Sciatic nerve (tissue), 2 donors: ENCODE measurements at places on chromosomes 6 and 20.

GRCh38 chr6:139198529-139199288, 63.8 kb downstream of the HECA start:
- DNase-seq: no peak

- no peak for DNase-seq
Measured at GRCh38 chr20:35893942-35894341, 60.4 kb downstream of the SCAND1 start.

- no peak for DNase-seq
Measured at GRCh38 chr20:6765469-6766058, 1.9 kb upstream of the BMP2 start.

- DNase-seq: no peak
Measured at GRCh38 chr20:19780261-19780660, 22.2 kb downstream of the RIN2 start.

DNA sequence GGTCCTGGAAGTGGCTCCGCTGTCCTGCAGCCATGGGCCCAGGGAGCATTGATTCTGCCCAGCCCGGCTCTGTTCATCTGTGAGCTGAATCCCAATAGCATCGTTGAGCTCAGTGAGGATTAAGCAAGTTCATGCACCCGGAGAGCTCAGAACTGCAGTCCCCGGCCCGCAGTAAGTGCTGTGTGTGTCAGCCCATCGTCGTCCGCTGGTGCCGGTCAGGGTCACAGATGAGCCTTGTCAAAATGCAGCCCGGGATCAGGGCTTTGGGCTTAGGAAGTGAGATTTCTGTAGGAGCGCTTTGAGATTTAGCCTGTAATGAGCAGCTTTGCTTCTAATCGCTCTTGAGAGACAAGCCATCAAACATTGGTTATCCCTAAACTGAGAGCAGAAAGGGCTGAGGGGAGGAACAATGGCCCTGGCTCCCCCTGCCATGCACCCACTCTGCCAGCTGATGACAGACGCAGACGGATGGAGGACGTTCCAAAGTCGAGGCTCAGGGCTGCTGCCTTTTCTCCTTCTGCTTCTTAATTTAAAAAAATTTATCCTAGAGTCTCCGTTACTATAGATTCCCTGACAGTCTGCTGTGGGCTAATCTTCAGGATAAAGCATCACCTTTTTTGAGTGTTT, 25.6 kb upstream of the SULF2 start:
- DNase-seq: peak; percentile 28

DNA sequence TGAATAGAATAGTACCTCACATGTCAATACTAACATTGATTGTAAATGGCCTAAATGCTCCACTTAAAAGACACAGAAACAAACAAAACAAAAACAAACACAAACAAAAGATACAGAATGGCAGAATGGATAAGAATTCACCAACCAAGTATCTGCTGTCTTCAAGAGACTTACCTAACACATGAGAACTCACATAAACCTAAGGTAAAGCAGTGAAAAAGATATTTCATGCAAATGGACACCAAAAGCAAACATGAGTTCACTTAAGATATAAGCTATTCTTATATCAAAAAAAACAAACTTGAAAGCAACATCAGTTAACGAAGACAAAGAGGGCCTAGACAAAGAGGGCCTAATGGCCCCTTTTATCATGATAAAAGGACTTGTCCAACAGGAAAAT, 47.3 kb upstream of the ZNF133 start:
- DNase-seq: no peak

DNA sequence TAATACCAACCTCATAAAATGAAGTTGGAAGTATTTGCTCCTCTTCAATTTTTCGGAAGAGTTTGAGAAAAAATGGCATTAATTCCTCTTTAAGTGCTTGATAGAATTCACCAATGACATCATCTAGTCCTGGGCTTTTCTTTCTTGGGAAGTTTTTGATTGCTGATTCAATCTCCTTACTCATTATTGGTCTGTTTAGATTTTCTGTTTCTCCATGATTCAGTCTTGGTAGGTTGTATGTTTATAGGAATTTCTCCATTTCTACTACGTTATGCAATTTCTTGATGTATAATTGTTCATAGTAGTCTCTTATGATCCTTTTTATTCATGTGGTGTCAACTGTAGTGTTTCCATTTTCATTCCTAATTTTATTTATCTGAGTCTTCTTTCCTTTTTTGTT, 176.9 kb upstream of the PRND start:
- DNase-seq: no peak

DNA sequence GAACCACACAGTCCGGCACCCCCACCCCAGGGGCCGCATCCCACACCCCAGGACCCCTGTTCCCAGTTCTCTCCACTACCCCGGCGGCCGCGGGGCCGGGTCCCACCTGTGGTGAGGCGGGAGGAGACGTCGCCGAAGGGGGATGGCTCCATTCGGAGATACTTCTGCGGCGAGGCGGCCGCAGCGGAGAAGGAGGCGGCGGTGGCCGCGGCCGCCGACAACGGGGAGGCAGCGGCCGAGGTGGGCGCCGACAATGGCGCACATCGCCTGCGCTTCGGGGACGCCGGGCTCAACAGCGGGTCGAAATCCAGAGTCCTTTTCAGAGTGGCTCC, 723 bp downstream of the AKIRIN2 start:
- peak; percentile 70 for DNase-seq

DNA sequence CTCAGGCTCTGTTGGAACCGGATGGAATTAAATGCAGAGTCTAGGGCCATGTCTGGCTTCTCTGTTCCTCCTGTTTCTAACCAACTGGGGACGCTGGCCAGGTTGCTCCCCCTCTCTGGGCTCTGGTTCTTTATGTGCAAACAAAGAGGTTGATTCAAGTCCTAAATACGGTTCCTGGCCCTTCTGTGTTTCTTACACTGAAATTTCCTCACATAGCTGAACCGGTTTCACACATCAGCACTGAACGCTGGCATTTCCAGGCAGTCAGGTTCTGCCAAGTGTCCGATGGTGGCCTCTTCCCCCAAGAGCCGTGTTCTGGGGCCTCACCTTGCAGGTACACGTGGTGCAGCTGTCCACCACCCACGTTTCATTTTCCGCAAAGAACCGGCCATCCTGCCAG, 13.5 kb downstream of the THBS2 start:
- peak; percentile 45 for DNase-seq

DNA sequence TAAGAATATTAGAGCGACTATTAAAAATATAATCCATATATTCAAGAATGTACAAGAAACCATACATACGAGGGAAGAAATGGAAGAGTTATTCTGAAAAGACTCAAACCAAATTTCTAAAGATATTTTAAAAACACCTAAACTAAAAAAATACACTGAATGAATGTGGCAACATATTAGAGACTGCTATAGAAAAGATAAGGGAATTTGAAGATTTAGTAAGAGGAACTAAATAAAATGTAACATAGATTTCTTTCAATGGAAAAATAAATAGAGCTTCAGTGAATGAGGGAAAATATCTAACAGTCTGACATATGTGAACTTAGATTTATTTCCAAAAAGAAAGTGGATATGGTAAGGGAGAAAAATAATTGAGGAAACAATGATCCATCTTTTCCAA, 194.9 kb upstream of the STXBP5 start:
- no peak for DNase-seq

GRCh38 chr20:709423-709822, 33.8 kb upstream of the SCRT2 start:
- DNase-seq: peak; percentile 56

DNA sequence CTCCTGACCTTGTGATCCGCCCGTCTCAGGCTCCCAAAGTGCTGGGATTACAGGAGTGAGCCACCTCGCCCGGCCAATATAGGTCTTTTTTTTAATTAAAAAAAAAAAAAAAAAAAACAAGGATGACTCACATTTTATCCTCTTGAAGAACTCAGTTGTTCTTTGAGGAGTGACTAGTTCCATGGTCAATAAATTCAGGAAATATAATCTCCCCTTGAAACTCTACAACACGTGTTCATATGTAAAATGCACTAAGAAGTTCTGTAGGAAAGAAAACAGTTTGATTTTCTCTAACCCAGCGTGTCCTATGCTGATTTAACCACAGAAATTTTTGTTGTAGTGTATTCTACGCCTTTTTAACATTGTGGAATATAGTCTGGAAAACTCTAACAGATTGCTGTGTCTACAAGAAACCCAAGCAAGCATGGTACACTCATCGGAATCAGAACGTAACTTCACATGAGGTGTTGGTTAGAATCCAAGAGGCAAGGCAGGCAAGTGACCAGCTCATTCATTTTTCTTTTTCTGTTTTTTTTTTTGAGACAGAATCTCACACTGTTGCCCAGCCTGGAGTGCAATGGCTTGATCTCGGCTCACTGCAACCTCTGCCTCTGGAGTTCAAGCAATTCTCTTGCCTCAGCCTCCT, 79.0 kb upstream of the ZNF217 start:
- DNase-seq: no peak

DNA sequence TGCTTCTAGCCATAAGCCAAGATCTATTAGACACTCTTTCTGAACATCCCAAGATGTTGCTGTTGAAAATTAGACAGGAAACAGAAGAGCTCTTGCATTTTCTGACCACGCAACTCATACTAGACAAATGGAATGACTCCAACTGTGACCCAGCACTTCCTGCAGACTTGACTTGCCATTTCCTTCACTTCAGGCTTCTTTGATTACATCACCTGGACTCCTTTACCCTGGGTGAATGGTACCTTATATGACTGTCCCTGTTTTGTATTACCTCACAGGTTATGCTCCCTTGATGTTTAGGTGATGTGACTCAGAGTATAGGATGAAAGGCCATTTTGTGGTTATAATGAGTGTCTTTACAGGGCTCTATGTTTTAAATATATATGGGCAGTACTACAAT, 236.1 kb downstream of the BMP2 start:
- no peak for DNase-seq

DNA sequence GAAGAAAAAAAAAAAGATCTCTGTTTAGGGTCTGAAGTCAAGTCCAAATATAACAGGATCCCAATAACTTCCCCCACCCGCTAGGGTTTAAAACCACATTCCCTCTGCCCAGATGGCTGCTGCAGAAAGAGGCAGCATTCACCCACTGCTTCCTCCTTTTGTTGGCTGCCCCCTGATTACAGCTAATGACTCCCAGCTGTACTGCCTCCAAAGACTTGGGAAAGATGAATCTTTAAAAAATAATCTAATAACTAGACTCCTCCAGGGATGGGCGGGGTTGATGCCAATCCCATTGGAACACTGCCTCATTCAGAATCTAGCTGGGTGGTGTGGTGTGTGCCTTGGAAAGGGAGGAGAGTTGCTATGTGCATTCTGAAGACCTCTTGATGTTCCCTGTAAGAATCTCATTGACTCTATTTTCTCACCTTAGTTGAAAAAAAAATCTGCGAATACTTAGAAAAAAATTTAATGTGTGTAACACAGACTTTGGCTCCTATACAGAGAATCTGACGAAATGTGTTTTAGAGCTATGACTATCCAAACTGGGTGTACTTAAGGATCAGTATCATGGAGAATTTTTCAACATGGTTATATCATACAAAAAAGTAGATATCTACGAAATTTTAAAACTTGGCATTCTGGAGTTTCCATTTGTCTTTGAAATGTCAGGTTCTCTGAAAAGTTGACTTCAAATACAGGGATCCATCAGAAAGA, 174.0 kb downstream of the RNF144B start:
- DNase-seq: no peak

- DNase-seq: no peak
Measured at GRCh38 chr6:27630727-27631608, 158.1 kb upstream of the ZNF184 start.

- DNase-seq: no peak
Measured at GRCh38 chr6:93779086-93779841, 359.9 kb upstream of the EPHA7 start.

- DNase-seq: no peak
Measured at GRCh38 chr20:18849131-18849530, 35.5 kb downstream of the SCP2D1 start.

DNA sequence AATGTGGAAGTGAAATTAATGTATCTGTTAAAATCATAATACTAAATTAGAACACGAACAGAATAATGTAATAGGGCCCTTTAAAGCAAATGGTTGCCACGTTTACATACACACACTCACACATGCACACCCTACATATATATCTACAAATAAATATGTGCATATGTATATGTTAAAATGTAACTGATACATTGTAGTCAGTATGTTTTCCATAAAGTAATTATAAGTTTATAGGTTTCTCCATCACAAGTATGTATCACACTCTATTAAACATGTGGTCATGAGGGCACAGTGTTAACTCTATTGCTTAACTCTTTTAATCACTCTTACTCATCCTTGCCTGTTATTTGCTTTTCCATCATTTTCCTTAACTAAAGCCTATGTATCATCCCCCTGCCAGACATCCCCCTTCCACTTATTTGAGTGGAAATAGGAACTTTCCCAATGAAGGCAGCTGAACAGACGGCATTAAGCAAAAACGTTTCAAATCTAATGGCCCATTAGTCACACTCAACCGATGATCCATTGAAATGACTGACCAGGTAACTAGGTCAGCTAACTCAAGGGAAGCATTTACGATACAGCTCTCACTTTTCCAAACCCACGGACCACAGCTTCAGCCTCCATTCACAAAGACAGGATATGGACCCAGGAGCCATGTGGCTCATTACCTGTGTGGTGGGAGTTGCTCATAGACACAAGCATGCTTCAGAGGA, 89.3 kb downstream of the HAO1 start:
- DNase-seq: no peak

DNA sequence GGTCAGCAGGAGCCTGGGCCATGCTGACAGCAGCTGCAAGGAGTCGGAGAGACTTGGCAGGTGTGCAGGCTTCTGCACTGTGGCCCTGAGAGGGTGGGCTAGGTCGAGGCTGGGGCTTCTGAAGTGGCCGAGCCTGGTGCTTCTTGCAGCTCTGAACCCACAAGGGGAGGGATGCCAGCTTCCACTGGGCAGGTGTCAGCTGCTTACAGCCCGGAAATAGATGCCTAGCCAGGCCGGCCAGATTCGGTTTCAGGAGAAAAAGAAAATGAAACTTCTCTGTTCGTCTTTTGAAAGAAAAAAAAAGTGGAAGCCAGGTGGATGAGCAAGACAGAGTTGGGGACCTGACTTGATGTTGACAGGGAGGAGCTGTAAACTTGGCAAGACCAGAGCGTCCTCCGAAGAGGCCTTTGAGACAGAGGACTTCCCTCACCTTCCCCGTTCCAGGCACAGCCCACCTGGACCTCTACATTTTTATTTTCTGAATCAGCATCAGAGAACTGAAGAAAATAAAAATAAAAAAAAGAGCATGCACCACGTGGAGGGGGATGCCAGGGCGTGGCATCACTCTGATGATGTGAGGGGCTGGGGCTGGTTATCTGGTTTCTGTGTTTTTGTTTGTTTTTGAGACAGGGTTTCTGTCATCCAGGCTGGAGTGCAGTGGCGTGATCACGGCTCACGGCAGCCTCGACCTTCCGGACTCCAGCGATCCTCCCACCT, at the start of gene ZBP1:
Gene ZBP1, minus strand, starts transcription at position 153 of the 717 bp plus-strand sequence. Its CDS starts 131 bp downstream, at position 22.
- DNase-seq: peak; percentile 55
